ENCODE measurements at places on chromosomes 13 and 19.

GRCh38 chr13:47518530-47518929 lies 482.5 kb downstream of the SUCLA2 start:
- DNase-seq = no peak

DNA sequence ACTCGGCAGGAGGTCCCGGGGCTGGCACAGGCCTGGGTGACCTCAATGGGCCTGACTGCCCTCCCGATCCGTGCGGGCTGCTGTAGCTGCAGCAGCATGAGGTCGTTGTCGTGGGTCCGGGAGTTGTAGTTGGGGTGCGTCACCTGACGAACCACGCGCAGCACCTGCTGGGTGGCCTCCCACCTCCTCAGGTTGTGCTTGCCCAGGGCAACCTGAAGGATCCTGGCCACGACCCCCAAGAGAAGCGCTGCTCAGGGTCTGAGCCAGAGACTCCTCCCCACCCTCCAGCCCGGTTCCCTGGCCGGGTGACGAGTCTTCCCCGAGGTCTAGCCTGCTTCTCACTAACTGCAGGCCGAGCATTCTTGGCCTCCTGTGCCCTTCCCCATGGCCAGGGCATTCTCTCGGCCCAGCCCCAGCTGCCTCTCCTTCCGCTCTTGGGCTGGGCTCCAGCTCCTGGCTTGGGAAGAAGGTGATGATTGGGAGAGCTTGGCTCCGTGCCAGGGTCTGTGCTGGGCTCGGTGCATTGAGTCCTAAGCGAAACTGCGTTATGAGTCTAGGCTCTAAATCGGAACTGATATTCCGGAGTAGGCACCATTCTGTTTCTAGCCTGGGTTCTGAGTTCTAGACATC lies 3.1 kb downstream of the KLK14 start:
- DNase-seq = no peak

- DNase-seq = no peak
Observed at GRCh38 chr19:14475251-14476073, at the start of gene PTGER1. Gene PTGER1 (minus strand): TSS chr19:14475354. CDS start chr19:14474320, 1,034 bp downstream.

- DNase-seq = no peak
Observed at GRCh38 chr19:8905342-8905741, 73.2 kb downstream of the MBD3L1 start.

DNA sequence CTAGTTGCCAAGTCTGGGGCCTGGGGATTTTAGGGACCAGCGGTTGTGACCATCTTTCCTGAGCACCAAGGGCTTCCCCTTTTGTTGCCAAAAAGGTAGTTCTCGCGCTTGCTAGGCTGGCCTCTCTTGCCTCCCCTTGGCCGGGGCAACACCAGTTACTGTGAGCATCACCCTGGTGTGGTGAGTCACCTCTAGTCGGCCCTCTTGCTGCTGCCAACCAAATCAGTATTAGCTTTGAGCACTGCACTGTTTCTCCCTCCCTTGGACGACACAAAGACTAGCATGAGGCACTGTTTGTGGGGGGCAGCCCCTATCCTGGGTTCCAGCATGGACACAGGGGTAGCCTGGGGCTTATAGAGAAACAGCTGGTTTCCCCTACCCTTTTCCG lies 6.9 kb downstream of the SYDE1 start:
- no peak for DNase-seq

DNA sequence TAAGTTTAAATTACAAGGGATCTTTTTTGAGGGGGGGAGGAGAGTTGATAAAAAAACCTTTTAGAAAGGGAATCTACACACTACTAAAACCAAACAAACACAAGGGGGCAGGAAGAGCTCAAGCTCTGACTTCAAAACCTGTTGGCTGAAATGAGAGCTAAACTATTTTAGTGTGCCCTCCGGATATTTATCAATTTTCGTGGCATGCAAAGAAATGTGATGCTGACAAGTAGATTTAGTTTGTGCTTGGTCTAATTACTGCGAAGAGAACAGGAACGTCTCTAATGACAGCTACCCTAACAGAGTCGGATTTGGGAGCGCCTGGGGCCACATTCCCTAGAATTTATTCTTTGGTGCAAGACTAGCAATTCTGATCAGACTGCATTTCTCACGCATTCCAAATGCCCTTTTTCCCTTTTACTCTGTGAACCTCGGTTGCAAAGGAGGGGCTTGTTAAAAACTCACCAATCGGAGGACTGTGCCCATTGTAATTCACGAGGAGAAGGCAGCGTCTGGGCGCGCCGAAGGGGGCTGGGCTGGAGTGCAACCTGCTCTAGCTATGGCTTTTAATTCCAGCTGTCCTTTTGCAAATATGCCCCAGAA lies 802 bp upstream of the FREM2 start:
- no peak for DNase-seq

DNA sequence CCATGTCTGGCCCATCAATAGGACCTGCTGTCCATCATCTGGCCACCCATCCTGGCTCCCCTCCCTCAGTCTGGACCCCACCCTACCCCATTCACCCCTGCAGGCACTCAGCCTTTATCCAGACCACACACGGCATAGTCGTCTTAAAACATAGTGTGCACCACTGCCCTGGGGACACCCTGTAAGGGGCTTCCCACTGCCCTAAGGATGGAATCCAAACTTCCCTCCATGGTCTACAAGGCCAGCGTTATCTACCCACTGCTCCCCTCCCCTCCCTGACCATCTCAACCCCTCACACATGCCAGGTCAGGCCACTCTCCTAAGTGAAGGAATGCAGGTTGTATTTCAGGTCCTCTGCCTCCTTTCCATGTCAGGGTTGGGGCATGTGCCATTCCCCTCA lies 352.7 kb upstream of the ZNF507 start:
- no peak for DNase-seq

DNA sequence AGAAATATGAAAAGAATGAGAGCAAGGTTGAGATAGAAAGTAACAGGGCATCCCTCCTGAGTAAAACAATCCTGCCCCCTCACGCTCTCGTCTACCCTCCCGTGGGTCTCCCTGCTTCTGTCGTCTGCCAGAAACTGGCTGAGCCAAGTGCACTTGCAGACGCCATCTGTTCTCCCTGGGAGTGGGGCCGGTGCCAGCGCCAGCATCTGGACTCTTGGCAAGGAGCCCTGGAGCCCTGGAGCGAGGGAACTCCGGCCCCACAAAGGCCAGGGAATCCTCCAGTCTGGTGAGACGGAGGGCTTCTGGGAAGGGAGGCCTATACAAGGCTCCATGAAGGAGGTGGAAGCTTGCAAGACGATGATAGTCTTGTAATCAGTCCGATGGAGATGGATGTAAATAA lies 2.3 kb upstream of the TMEM91 start:
- no peak for DNase-seq

GRCh38 chr13:37123337-37123736 lies 17.9 kb upstream of the CSNK1A1L start:
- no peak for DNase-seq

- no peak for DNase-seq
Observed at GRCh38 chr13:57409656-57410055, 221.9 kb upstream of the PCDH17 start.

- no peak for DNase-seq
Observed at GRCh38 chr13:37443538-37443937, 155.0 kb downstream of the POSTN start.

DNA sequence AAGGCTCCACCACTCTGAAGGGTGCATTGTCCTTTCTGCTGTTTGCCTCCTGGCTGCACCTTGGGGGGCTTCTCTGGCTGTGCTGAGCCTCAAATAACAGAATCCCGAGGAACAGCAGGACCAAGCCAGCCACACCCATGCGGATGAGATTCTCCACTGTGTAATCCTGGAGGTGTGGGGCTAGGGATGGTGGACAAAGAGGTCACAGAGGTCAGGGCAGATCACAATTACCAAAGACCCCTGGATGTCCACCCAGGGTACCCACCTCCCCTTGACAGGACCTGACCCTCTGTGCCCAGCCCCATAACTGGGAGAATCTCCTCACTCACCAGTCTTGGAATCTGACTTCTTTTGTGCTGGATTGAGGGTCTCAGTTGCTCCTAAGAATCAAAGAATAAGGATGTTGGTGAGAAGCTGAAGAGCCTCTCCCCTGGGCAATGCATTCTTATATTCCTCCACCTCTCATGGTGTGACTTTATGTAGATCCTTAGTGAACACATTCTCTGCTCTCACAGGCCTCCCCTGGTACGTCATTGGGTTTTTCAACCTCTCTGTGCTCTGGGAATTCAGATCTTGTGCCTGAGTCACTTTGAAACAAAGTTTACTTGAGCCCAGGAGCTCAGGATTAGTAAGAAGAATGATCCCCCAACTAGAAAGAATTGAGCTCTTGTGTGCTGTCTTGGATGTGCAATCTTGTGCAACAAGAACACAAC lies 5.2 kb downstream of the LILRA4 start:
- DNase-seq = no peak

GRCh38 chr13:33940256-33940655 lies 122.3 kb downstream of the RFC3 start:
- no peak for DNase-seq

- no peak for DNase-seq
Observed at GRCh38 chr13:25232937-25233515, 54.3 kb downstream of the MTMR6 start.

- no peak for DNase-seq
Observed at GRCh38 chr13:53782488-53782961, 753.9 kb downstream of the OLFM4 start.

- DNase-seq = no peak
Observed at GRCh38 chr19:27779954-27780353, 1433.0 kb downstream of the UQCRFS1 start.

DNA sequence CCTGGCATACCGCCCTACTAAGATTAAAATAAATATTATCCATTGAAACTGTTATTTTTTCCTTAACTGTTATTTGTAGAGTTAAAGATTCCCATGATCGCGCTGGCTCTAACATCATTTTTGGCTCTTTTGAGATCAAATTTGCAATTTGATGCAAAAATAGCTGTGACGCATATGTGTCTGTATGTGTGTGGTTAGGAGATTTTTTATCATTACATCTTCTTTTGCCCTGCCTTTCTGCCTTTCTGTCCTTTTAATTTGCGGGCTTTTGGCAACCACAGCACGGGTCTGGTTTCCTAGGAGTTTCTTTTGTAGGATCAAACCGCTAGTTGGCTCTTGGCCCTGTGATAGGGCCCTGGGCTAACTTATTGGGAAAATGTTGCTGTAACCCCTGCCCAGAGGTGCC lies 37.3 kb upstream of the ALOX5AP start:
- DNase-seq = no peak

DNA sequence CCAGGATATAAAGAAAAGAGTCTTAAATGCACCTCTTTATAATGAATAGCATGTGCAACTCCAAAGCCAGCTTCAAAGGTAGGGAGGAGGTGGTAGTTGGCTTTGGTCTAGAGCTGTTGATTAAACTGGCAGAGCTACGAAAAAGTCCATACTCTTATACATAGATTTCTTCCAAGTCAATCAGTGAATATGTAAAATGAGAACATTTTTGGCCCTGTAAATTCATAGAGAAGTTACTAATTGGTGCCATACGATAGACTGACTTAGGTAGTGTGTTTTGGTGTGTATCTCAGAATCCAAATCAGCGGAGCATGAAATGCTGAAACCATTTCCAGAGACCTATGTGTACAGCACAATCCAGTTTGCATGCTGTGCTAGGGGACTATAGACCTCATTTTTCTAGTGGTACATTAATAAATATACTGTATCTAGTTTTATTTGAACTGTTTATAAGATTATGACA lies 17.1 kb upstream of the DPY19L3 start:
- no peak for DNase-seq

- DNase-seq = no peak
Observed at GRCh38 chr13:111315347-111315995, 5.0 kb upstream of the TEX29 start.

GRCh38 chr13:97308735-97309429 lies 86.7 kb downstream of the MBNL2 start:
- no peak for DNase-seq

DNA sequence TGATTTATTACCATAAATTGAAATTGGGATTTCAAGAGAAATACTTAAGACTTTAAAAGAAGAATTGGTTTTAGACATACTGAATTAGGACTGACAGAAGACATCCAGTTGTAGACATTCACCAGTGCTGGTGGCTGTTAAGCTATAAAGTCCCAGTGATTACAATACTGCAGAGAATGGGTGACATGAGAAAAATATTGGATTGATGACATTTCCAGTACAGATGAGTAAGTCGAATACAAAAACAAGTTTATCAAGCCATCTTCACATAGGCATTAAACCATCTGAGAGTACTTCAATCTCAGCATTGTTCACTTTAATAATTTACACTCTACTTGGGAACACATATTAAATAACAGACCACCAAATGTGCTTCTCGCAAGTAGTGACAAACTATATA lies 66.8 kb downstream of the TBC1D4 start:
- no peak for DNase-seq

- no peak for DNase-seq
Observed at GRCh38 chr19:46859637-46860124, 1.1 kb upstream of the ARHGAP35 start.

DNA sequence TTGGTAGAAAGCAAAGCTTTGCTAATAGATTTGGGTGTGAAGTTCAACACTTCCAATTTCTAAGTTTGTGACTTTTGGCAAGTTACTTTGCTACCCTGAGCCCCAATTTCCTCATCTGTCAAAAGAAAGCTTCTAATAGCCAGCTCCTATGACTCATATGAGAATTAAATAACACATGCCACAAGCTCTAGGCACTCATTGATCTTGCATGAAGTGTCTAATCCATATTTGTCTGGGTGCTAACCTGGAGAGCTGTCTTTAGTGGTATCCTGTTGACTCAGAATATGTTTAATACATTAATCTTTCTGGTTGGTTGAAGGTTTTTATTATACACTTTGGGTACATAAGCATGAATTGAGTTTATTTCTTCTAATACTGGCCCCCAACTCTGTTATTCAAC lies 188.8 kb downstream of the POSTN start:
- no peak for DNase-seq

DNA sequence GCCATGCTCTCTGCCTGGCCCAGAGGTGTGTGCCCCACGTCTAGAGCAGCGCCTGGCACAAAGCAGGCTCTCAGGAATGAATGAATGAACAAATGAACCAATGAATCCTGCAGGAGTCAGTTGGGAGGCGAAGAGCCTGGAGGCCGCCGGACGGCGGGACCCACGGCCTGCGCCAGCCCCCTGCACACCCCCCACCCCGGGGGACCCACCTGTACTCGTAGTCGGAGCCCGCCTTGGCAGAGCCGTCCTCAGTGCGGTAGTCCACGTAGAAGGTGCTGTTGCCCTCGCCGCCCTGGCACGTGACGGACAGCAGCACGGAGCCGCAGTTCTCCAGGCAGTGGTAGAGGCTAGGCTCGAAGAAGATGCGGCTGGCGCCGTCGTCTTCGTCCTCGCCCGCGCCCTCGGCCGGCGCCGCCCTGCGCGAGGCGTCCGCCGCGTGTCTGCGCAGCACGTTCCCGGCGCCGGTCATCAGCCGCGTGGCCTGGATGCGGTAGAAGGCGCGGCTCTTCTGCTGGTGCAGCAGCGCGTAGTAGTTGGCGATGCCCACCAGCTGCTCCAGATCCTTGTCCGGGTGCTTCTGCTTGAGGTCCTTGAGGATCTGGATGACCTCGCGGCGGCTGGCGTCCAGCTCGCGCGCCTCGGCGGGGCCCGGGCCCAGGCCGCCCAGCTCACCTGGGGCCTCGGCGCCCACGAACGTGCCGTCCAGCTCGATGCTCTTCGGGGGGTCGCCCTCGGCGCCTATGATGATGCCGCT lies 14.8 kb downstream of the SLC8A2 start:
- no peak for DNase-seq

GRCh38 chr19:45245334-45245787 lies at the start of gene EXOC3L2:
Gene EXOC3L2 (minus strand): TSS chr19:45245407. CDS start chr19:45239045, 6,362 bp downstream.
- DNase-seq = no peak

All from stimulated activated CD4-positive, alpha-beta T cell treated with anti-CD3 and anti-CD28 coated beads, Interleukin-1b, Interleukin-23, amount 100 ng/mL, for 24 hours (primary cell).